ENCODE measurements at places on chromosomes 12 and 14.

DNA sequence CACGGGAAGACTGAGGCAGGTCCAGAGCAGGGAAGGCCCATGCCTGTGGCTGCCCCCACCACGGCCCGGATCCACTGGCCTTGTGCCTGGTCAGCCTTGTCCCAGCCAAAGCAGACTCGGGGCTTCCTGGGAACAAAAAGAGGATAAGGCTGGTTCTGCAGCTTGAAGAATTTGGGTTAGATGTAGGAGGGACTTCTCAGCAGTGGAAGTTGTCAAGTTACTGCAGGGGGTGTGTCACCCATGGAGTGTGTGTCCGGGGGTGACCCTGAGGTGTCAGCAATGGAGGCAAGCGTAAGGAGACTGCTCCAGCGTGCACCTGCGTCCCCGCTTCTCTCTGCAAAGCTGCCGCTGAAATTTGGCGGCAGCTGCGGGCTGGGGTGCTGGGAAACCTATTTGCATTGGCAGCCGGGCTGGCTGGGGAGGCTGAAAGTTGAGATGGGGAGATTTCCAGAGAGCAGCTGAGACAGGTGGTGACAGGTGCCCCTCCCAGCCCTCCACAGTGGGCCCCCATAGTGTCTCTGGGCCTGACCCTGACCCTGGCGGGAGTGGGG, 12.5 kb upstream of the TNFAIP2 start:
- no peak for DNase-seq

DNA sequence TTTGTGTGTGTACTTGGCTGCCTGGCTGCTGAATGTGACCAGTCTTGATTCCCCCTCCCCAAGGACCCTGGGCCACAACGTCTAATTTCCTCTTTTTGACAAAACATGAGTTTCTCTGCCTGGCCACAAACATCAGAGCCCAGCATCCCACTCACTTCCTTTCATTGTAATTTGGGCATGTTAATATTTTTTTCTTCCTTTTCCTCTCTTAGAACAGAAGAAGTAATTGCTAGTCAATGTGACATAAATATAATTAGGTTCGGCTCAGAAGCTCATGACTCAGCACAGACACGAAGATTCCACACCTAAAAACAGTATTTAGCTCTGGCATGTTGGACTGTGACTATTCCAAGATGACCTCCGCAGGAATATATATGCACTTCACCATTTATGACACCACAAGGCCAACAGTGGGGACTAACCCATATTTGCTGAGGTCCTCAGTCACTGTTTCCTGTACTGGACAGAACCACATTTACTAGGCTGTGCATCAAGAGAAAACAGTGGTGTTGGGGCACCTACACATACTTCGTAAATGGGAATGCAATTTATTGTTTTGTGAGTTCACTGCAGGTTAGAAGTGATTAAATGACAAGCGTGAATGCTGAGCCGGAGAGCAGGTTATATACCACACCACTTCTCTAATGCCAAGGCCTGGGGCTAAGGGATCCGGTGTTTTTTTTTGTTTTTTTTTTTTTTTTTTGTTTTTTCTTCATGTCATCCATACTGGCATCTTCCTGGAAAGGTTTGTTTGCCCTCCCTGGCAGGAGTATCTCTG, 4.2 kb downstream of the GSG1 start:
- no peak for DNase-seq

- no peak for DNase-seq
Observed at GRCh38 chr14:91899213-91899612, 31.9 kb upstream of the TC2N start.

GRCh38 chr14:24250354-24250753, 7.9 kb upstream of the TINF2 start:
- DNase-seq = no peak

- no peak for DNase-seq
Observed at GRCh38 chr12:42893803-42894202, 304.3 kb upstream of the PRICKLE1 start.

- DNase-seq = peak; percentile 78
Observed at GRCh38 chr12:132614861-132615578, 3.6 kb upstream of the P2RX2 start.
